ENCODE measurements at places on chromosomes 11 and 22.

DNA sequence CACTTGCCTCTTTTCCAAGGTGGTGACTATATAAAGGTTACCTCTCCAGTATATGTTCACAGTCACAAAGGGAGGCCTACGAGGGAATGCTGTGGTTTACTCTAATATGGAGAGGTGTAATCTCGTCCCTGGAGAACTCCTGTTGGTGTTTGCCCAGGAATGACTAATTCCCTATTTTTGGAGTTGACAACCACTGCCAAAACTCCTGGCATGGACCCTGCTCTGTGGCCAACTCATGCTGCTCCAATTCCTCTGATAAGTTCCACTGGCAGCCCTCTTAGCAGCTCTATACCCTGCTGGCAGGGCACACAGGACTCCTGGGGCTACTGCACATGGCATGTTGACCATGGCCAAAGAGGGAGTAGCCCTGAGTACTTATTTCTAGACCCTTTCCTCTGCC, 418.7 kb upstream of the ANO5 start:
- no peak for DNase-seq

DNA sequence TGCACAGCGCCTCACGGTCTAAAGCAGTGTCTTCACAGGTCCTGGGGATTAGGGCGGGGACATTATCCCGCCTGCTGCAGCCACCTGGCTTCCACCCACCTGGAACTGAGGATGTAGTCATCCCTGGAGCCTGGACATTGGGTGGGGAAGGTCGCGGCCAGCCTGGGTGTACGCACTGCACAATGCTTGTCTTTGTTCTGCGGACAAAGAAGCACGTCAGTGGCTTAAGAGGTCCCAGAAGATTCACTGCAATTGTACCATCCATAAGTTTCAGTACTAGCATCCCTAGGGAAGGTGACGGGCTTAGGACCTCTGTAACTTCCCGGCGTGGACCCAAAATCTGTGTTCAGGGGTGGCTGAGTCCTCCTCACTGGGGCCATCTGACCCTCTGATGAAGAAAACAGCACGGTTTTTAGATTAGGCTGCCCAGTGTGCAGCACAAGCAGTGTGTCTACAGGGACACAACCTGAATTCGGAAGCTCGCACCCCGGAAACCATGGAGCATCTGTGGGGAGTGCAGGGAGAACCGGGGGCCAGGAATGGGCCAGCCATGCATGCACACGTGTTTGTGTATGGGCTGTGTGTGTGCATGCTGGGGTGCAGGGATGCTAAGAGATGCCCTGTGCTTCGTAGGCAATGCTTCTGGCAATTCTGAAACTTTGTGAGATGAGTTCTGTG, 342.6 kb upstream of the B3GAT1 start:
- no peak for DNase-seq

- no peak for DNase-seq
Observed at GRCh38 chr11:76566811-76567210, 103.7 kb downstream of the LRRC32 start.

- DNase-seq: no peak
Observed at GRCh38 chr11:48880021-48880441, 103.7 kb downstream of the TRIM51G start.

DNA sequence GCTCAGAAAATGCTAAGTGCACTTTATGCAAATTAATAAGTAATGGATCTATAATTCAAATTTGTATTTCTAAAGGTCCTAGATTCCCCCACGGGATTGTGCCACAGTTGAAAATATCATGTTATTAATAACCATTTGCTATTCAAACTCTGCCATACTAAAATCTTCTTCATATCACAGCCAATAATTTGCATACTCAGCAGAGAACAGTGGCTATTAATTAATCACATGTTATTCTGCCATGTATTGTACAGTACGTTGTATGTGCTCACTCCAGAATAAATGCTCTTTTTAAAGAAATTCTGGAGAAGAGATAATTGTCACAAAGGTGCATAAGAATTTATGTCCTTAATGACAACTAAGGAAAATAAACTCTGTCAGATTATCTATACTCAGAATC, 184.9 kb upstream of the LUZP2 start:
- no peak for DNase-seq

DNA sequence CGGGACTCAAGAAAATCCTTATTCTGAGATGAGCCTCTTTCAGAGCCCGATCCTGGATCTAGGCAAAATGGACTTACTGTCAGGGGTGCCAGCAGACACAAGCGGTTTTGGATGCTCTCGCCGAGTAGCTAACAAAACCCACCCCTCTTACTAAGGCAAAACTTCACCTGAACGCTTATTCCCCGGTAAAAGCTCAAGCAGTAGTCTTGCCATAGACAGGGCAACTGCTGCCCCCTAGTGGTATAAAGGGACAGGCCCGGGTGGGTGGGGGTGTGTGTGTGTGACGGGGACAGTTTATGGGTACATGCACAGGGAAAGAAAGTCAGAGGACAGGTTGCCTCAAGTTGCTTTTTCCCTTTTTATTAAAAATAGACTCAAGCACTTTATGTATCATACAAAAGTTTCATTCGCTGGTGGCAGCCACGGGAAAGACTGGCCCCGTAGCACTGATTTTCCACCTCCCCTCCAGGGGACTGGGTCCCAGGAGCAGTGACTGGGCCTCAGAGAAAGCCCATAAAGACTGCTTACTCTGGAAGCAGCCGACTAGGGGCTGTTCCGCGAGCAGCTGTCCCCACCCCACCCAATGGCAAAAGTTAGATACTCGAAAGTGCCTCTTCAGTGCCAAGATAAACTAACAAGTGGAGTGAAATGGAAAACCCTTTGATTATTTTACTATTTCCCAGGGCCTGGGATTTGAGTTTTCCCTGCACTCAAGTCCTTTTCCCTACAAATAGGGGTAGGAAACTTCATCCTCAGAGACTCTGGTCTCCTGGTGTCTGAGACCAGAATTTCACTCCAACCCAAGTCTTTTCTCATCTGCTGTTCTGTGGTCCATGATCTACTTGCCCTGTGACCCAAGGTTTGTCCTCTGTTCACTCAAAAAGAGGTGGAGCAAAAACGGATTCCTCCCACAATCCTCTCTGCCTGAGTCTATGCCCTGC, 4.7 kb downstream of the YPEL4 start:
- peak; percentile 94 for DNase-seq

Data from osteoblast (primary cell).